Stimulated activated CD8-positive, alpha-beta memory T cell treated with anti-CD3 and anti-CD28 coated beads, Interleukin-15, amount 100 ng/mL, for 24 hours (primary cell): ENCODE measurements at places on chromosomes 5 and 9.

GRCh38 chr9:107949061-107949460 is 459.5 kb upstream of the KLF4 start:
- no peak for DNase-seq

- no peak for DNase-seq
Measured at GRCh38 chr9:88789785-88790184, 201.5 kb upstream of the S1PR3 start.

DNA sequence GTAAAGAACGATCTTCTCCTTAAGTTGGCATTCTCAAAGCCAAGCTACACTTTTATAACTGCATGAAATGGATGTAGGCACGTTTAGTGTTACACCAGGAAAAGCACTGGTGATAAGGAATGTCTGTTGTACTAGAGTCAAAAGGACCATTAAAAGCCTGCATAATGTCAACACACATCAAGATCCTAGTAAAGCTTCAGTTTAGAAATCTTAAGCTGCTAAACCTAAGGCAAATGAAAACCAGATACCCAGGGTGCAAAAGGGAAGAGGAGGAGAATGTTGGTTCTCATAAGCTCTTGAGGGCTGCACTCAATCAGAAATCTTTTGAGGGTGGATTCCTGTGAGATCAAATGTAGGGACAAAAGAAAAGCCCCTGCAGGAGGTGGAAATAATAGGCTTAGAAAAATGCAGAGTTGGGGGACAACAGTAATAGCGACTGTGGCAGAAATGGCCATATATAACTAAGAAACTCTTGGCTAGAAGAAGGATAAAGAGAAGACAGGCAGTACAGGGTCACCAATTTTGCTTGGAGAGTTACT is 148.2 kb downstream of the FBXL17 start:
- DNase-seq: no peak

DNA sequence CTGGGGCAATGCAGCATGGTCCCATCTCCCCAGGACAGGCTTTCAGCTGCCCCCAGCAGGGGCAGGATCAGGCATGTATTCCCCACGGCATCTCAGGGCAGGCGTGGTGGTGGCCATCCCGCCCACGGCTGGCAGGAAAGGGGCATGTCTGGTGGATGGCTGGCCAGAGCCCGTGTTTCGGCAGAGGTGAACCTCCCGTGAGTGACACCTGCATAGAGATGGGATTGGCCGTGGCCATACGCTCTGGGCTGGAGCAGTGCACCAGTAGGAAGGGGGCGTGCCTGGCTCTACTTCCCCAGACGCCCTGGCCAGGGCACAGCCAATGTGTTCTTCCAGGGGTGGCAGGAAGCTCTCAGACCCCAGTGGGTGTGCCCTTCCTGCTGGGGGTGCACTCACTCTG is 139.1 kb downstream of the ZNF354C start:
- no peak for DNase-seq

GRCh38 chr9:9341203-9341602 is 1271.6 kb downstream of the PTPRD start:
- no peak for DNase-seq

- no peak for DNase-seq
Measured at GRCh38 chr5:133792655-133793054, 175.8 kb downstream of the C5orf15 start.

- DNase-seq: no peak
Measured at GRCh38 chr5:150541895-150542294, 34.0 kb downstream of the NDST1 start.

- no peak for DNase-seq
Measured at GRCh38 chr5:141878186-141878710, at the start of gene PCDH1. PCDH1 (minus strand) TSS chr5:141878410; CDS start chr5:141878262, 148 bp downstream.

DNA sequence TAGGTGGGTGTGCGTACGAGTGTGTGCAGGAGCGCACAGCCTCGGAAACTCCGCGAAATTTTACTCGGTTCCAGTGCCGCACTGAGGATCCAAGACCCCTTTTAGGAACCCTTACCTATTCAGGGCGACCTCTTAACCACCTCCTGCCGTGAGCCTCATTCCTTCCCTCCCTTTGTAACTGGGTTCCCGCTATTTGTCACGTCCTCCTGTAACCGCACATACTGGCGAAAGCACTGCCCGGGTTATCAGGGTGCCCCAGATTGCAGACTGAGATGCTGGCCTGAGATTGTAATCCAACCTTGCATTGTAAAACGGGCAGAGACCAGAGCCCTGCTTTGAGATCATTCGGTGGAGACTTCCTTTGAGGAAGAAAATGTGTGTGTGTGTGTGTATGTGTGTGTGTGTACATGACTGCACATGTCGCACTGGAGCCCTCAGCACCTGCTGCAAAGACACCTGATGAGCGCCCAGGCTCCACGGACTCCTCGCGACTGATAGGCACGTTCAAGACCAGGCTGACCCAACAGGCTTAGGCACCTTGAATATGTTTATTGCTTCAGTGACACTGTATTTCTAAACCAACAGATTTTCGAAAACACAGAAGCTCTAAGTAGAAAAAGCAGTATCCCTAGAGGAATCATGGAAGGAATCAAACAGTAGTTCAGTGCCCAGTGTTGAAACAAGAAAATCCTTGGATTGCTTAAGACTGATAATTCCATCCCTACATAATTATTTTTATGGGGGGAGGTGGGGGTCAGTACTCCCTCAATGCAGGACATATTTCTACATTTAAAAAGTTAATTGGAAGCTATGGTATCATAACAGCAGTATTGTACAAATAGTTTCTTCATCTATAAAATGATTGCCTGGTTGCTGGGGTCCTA is 86.5 kb upstream of the TNFAIP8 start:
- no peak for DNase-seq

DNA sequence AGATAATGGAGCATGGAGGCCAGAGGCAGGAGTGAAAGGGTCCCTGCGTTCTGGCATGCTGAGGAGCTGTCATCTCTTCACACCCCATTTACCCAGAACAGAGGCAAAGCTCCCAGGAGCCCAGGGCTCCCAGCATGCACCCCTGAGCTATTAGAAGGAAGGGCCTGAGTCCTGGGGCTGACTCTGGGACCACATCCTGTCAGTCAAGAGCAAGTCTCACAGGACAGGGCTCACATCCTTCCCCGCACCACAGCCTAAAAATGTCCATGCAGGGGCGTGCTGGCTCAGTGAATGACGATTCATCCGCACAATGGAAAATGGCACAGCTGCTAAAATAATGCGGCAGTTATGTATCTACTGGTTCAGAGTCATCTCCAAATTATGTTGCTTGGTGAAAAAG is 31.4 kb downstream of the CAMK2A start:
- DNase-seq: no peak

DNA sequence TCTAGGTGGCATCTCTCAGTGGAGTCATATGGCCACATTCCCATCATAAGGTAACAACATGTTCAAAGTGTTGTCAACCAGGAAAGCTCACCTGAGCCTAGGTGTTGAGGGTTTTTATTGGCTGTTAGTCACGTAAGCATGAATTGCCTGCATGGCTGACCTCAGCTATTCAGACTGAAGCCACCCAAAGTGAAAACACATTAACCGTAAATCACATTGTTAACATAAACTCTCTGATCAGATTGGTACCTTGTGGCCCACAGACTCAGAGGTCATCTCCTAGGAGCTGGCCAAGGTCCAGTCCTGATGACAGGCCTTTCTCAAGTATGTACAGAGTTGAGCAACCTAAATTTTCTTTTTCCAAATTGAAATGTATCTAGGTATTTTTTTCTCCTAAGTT is 26.7 kb downstream of the SRFBP1 start:
- DNase-seq: no peak

DNA sequence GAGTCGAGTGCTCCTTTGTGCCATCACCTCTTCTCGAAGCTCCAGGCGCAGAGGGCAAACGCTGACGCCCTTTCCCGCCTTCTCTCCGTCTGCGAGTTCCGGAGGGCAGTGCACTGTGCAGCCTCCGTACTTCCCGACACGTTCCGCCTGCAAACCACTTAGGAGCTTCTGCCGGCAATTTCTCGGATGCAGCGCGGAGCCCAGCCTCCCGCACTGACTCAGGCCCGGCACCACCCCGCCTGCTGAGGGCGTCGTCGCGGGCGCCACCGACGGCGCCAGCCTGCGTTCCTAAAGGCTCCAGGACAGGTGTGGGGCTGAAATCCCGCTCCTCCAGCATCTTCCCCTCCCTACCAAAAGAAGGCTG is 9.3 kb upstream of the TRIM36 start:
- DNase-seq: no peak

GRCh38 chr5:126199467-126199866 is 223.7 kb upstream of the GRAMD2B start:
- DNase-seq: no peak

- no peak for DNase-seq
Measured at GRCh38 chr5:36310138-36310537, 8.4 kb upstream of the RANBP3L start.

DNA sequence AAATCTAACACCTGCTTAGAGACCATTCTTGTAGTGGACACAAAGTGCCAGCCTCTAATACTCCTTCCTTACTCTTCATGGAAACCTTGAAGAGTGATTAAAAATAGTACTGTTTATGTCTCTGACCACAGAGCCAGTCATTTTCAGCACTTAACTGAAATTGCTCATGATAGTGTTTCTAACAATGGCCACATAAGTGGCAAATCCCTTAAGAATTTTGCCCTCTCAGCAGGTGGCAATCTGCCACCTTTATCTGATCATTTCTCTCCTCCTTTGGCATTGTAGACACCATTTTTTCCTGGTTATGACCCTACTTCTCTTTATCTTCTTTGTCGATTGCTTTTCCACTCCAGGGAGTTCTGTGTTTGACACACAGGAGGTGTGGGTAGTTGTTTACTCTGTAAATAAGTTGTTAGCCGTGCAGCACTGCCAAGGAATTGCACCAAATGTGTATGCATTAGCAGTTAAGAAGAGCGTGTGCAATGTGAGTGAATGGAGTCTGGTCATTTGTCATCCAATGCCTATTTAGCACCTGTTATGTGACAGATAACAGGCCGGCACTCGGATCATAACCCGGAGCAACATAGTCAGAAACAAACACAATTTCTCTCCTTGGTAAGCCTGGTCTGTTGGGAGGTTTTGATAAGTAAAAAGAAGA is 36.8 kb upstream of the STARD4 start:
- no peak for DNase-seq

GRCh38 chr9:117552811-117553210 is 138.0 kb upstream of the ASTN2 start:
- DNase-seq: no peak

GRCh38 chr9:1057910-1058309 is 7.8 kb downstream of the DMRT2 start:
- DNase-seq: no peak

- no peak for DNase-seq
Measured at GRCh38 chr5:6847870-6848269, 134.6 kb downstream of the TENT4A start.

GRCh38 chr5:74627646-74628279 is 12.8 kb downstream of the ENC1 start:
- no peak for DNase-seq

- no peak for DNase-seq
Measured at GRCh38 chr5:112532654-112533360, 113.7 kb upstream of the EPB41L4A start.

GRCh38 chr5:35857606-35858205 is 1.0 kb downstream of the IL7R start:
- DNase-seq: no peak

DNA sequence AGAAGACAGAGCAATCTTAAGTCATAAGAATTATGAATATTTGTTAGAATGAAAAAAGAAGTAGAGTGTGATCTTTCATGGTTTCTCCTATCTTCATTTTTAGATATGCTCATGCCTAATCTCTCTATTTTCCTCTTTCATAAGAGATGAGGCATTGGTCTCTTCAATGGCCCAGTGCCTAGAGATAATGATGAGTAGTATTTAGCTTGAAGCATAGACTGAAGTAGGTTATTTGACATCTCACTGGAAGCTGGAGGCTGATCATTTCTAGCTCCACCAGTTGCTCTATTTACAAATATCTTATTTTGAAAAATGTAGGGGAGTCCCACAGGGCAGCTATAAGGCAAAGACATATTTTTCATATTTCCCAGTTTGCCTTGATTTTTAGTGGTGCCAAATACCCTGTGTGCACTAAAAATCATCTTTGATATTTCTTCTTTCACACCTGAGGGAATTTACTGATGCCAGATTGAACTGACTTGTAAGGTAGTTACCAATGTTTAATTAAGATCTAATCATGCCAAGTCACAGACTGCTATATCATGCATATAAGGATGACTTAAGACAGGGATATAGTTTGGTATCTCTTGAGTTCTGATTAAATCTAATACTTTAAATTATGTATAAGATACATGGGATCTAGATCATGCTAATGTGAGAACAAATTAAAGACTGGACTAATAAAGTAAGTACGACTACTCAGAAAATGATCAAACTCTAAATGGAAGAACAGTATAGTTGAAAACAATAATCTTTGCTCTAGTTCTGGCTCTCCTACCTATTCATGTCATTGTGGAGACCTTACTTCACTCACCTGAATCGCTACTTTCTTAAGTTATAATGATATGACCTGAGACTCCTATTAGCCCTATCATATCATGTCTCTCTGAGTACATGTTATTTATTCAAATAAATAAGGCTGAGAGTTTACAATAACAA is 108.2 kb upstream of the IFNE start:
- DNase-seq: no peak

DNA sequence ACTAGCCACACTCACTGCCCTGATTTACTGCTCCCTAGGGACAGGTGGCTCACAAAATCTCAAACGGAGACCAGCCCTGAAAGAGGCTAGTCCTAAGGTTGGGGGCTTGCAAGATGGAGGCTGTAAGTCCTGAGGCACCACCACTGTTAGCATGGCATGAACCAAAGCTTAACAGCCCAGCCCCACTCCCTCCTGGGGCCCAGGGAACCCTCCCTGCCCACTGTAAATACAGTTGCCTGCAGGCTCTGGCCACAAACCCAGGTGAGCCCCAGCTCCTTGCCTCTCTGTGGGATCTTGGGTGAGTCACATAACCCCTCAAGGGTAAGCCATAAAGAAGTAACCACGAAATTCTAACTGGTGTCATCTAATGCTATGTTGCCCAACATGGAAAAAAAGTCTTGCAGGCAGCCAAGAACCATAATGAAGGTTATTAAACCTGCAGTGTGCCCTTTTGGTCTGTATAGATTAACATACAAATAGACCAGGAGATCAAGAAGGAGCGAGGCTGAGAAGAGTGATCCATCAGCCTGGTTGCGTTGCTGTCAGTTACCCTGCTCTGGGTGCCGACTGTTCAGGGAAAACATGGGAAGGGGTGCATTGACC is 1.7 kb upstream of the POMT1 start:
- no peak for DNase-seq

DNA sequence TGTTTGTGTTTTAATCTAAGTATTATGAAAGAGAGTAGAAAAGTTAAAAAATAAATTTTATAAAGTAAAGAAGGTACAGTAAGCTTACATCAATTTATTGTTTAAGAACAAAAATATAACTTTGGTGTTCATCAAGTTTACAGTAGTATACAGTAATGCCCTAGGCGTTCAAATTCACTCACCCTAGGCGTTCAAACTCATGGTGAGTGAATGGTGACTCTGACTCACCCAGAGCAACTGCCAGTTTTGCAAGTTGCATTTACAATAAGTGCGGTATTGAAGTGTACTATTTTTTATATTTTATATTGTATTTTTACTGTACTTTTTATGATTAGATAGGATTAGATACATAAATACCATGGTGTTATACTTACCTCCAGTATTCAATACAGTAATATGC is 421.3 kb downstream of the CDH12 start:
- no peak for DNase-seq
